ENCODE measurements at places on chromosomes 5 and 9.

DNA sequence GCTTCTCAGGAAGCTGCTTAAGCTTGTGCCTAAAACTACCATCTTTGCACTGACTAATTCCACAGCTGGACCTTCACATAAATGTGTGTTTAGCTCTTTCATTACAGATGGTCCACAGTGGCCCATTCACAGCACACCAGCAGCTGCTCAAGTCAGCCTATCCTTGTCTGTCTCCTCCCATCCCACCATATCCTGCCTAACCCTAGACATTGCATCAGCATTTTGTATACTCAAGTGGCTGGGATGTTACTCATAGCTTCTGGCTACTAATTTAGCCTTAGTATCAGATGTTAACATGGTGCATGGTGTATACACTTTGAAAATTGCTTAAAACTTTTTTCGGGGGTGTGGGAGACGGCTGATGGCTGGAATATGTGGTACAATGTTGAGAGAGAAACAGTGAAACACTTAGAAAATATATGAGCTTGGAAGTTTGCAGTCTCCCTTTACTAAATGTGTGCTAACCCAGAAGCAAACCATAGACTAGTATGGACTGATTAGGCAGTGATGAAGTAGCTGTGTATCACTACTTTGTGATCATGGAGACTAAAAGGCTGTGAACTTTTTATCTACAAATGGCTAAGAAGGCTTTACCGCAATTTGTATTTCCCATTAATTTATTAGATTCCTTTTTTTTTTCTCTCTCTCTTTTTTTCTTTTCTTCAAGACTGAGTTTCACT lies 83.1 kb downstream of the JMY start:
- peak; percentile 87 for DNase-seq

DNA sequence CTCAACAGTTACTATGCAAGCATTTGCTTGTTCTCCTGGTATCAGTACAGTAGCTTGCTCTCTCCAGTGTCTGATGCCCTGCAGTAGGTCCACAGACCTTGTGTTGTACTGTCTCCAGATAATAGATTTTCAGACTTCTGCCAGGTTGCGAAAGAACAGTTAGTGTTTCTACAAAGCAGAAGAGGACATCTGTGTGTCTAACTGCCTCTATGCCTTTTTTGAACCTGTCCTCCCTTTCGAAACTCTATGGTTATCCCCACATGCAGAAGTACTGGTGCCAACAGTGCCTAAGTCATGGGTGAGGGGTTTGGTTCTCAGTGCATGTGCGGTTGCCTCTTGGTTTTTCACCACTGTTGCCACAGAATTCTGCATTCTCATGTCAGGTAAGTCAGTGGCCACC lies 45.9 kb downstream of the KCNN2 start:
- no peak for DNase-seq

- DNase-seq = no peak
Measured at GRCh38 chr5:119339965-119340364, 15.9 kb upstream of the TNFAIP8 start.

DNA sequence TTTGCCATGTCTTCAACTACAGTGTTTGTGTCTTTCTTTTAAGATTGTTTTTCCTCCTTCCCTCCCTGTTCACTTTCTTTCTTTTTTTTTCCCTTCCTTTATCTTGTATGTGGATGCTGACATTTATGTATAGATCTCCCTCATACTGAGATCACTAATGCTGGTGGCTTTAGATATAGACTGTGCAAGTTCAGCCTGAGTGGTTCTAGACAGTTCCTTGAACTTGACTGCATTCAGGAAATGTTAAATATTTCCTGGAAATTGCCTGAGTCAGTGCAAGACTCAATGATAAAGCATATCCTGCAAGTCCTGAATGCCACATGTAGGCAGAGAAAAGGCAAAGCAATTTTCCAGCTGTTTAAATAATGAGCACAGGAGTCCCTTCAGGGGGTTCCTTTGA lies 182.5 kb upstream of the NR3C1 start:
- DNase-seq = peak; percentile 24

- DNase-seq = peak; percentile 18
Measured at GRCh38 chr5:124867137-124867704, 120.8 kb upstream of the ZNF608 start.

DNA sequence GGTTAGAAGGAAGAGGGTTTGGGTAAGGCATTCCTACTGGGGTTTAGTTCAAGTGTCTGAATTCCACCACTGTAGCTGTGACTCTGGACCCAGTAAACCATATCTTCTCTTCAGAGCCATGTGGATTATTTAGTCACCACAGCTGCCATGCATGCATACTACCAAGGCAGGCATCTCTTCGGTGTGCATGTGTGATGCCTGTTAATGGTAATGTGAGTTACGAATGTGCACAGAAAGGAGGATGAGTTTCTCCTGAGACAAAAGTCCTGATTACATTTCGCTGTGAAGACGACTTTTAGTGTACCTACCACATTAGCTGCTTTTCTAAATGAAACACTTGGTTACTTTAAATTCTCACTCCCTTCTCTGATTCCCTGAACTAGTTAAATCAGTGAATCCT lies 9.3 kb downstream of the PBX3 start:
- no peak for DNase-seq

DNA sequence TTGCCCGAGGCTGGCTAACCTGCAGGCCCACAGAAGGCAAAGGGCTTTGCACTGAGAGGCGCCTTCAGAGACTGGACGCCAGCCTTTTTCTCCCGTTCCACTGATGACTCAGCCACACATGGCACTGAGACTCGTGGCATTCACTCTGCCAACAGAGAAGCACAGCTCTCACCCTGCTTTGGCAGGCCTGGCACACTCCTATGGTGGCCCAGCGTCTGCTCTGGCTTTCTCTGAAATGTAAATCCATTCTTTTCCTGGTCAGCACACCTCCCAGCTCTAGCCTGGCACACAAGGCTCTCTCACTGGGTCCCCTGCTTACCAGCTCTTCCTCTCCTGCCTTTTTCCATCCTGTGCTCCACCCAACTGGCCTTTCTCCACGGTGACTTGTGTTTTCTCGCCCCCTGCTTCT lies 5.9 kb upstream of the MELK start:
- DNase-seq = peak; percentile 48

GRCh38 chr9:129391221-129391661 lies 213.2 kb upstream of the IER5L start:
- DNase-seq = no peak

DNA sequence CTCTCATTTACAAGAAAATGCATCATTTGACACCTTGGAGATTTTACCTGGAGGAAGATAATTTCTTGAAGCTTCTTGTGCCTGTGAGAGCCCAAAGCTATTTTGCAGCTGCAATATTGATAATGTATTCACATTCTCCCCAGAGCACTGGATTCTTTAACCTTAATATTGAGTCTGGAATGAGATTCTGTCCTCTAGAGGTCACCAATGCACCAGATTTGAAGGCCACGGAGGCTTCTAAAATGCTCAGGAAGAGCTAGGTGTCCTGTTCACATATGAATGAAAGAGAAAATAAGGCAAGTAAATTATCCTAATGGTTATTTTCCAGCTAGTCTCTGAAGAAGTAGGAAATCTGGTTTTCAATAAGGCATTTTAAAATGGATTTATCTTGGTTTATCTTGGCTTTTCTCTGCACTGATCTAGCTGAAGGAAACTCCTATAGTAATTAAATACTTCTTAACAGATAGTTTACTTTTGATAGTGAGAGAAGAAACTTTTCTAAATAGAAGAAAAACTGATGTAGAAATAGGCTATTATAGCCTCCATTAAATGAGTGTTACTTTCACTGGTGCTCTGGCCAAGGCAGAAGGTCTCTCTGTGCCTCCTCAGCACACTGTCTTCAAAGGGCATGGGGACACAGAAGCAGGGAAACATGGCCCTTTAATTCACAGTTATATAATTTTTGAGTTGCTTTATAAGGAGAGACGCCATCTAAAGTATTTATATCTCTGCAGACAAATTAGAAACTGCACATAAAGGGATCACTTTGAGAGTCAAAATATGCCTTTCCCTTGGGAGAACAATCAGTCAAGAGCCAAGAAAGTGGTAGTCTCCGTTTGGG lies 297.0 kb upstream of the ACTBL2 start:
- DNase-seq = peak; percentile 86

DNA sequence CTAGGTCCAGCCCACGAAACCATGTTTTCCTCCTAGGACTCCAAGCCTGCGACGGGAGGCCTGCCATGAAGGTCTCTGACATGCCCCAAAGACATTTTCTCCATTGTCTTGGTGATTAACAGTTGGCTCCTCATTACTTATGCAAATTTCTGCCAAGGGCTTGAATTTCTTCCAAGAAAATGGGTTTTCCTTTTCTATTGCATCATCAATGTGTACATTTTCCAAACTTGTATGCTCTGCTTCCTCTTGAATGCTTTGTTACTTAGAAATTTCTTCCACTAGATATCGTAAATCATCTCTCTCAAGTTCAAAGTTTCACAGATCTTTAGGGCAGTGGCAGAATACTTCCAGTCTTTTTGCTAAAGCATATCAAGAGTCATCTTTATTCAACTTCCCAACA lies 1792.7 kb upstream of the CDH9 start:
- DNase-seq = no peak

DNA sequence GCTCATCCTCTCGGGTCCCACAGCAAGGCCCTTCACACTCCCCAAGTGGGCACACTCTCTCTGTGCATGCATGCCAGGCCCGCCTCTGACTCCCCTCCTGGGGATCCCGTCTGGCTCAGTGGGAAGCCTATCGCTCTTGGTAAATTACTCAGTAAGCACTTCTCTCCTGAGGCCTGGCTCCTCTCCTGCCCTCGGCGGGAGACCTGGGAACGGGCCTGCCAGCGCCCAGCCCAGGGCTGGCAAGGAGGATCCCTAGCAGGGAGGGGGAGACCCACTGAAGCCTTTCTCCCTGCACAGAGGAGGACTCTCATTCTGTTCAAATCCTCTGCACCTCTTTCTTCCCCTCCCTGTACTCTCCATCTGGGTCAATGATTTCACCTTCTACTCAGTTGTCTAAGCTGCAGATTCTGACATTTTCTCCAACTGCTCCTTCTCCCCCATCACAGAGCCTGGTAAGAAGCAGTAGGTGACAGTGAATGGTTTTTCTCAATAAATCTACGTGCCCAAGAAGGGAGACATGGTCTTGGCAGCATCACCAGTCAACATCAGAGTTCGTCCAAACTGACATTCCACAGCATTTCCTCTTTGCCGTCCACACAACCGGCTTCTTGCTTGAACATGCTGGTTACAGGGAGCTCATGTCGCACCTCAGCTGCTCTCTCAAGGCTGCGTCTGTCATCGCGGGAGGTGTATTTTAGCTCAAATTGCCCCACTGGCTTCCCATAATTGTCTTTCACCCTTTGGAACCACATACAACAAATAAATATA lies 81.9 kb downstream of the GPR21 start:
- DNase-seq = no peak

- DNase-seq = no peak
Measured at GRCh38 chr5:132742158-132742557, 4.8 kb upstream of the KIF3A start.

- DNase-seq = no peak
Measured at GRCh38 chr5:157546456-157547100, 29.0 kb downstream of the ADAM19 start.

- no peak for DNase-seq
Measured at GRCh38 chr5:180988016-180988415, 630 bp upstream of the BTNL3 start.

- DNase-seq = no peak
Measured at GRCh38 chr9:84947412-84947972, 278.0 kb downstream of the NTRK2 start.

- peak; percentile 66 for DNase-seq
Measured at GRCh38 chr5:31530541-31531265, 1.2 kb downstream of the DROSHA start.

DNA sequence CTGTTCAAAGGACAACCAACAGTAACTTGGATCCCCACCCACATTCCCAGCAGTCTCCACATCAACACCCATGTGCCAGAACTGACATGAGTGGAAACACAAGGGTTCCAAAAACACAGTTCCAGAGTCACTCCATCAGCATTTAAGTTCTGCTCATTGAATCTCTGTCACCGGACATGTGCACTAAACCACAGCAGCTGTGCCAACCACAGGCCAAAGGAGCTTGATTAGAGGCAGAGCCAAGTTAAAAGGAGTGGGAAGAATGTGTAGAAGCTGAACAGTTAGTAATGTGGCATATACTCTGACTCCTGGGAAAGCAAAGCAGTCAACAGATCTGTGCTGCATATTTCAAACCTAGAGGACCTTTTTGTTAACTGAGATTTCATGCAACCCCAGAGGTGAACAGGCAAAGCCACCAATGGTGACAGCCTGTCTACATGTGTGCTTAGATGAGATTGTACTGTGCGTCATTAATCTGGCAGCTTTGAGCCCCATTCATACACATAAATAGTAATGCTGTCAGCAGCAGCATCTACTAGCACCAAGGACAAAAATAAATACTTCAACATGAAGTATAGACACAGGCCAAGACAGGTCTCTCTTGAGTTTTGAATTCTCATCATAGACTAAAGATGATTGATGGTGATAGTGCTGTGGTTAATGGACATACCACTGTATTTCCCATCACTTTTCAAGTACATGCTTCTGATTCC lies 16.4 kb upstream of the FST start:
- no peak for DNase-seq

DNA sequence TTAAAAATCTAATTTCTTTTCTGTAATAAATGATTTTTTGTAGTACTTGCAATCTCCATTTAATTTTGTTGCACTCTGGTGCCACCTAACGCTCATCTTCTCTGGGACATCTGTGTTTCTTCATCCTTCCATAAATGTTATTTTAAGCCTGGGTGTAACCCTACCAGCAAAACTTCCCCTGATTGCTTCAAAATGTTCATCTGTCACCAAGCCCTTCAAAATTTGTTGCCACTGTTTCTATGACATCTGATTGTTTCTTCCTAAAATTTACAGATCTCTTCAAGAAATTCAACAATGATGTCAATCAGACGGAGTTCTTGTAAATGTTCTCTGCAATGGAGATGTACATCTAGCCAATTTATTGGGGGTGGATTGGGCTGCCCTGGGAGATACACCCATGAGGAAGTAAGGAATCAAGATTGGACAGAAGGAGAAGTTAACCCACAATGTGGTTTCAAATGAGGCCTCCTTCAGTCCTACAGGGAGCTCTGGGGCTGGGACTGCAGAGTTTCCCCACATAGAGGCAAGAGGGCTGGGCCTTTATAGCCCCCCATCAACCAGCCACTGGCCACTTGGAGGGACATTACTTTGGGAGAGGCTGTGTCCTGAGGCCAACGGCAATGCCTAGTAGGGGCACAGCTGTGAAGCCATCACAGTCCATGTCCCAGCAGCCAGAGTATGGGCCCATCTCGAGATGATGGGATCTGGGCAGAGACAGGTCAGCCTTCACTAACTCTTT lies 23.3 kb downstream of the MCTP1 start:
- peak; percentile 54 for DNase-seq

DNA sequence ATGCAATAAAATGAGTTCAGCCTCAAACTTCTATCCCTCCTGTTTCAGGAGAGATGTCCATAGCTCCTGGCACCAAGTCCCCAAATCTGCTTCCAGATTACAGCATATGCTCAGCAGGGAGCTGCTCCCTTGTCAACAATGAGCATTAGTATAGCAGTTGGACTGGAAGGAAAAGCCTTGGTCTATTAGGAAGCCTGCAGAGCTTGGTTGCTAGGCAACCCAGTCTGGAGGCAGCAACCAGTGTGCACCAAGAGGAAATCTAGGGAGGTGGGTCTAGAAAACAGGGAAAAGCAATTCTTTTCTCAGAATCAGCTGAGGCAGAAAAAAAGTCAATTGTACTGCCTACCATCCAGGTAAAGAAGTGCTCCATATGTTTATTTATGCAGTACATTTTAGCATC lies 229.5 kb upstream of the NMUR2 start:
- no peak for DNase-seq

GRCh38 chr5:143761663-143762062 lies 50.3 kb upstream of the HMHB1 start:
- no peak for DNase-seq

- DNase-seq = no peak
Measured at GRCh38 chr5:111706345-111706744, 50.6 kb downstream of the NREP start.

- no peak for DNase-seq
Measured at GRCh38 chr9:68895741-68896478, 118.0 kb downstream of the PRKACG start.

Data from ELR (cell line).